ENCODE measurements at places on chromosomes 2 and 18. TPM values are rescaled to one million over a fixed set of nuclear protein-coding genes. Genes with fewer than 3 reads are reported as not detected.

Gene CRIM1
- 260 TPM for total RNA-seq

Gene C2orf80
- total RNA-seq: not detected

Gene CLEC4F
- not detected for total RNA-seq

Gene LIPG
- total RNA-seq: 0.40 TPM

Gene C2orf66
- total RNA-seq: 0.19 TPM

Gene STEAP3
- 1.7 TPM for total RNA-seq

Gene CIB4
- total RNA-seq: not detected

Gene SULT1C4
- total RNA-seq: 0.19 TPM

Gene MSTN
- total RNA-seq: under 0.01 TPM

Gene CERKL
- 0.13 TPM for total RNA-seq

Gene FASTKD1
- total RNA-seq: 15.1 TPM

Gene FSIP2
- 0.06 TPM for total RNA-seq

Gene SFT2D3
- total RNA-seq: 4.4 TPM

Gene CEBPZOS
- 12.9 TPM for total RNA-seq

Gene SERPINB5
- total RNA-seq: not detected

Gene IFIH1
- total RNA-seq: 5.5 TPM

Gene DAPL1
- not detected for total RNA-seq

Gene CCDC141
- 2.6 TPM for total RNA-seq

Gene RNU2-63P
- total RNA-seq: not detected

Gene RGPD3
- 0.13 TPM for total RNA-seq

Gene DSG4
- not detected for total RNA-seq

Gene CCDC85A
- 0.19 TPM for total RNA-seq

Gene TOGARAM2
- total RNA-seq: under 0.01 TPM

Gene ASIC4
- total RNA-seq: 0.12 TPM
